ENCODE measurements at places on chromosomes 5 and 9.
A peak's percentile ranks its signal among the peaks of the same experiment; 100 is the strongest.

- peak; percentile 32 for DNase-seq
Measured at GRCh38 chr5:33608344-33609041, 167.7 kb downstream of the TARS1 start.

DNA sequence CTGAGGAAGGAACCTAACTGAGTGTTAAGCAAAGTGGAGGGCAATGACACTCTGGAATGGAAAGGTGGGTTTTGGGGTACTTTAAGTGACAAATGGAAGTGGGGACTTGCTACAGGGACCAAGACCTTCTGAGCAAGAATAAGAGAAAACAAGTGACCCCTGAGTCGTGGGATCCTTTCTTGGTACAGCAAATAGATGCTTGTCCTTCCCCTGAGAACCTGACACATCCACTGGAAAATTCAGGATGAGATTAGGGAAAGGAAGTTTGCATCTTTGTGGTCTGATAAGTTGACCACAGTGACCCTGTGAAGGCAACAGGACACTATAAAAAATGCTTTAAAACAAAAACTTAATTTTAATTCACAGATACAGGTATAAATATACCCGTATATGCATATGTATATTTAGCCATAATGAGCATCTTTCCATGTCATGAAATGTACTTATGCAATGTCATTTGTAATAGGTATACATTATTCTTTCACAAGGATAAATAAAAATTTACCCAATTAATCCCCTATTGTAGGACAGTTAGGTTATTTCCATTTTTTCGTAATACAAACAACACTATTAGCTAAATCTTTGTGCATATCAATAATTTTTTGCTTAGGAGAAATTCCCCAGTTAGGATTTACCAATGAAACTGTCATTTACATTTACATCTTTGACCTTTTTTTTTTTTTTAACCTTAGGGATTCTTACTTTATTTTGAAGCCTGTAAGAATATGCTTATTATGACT is 2.0 kb upstream of the IRF1 start:
- DNase-seq, result no peak

DNA sequence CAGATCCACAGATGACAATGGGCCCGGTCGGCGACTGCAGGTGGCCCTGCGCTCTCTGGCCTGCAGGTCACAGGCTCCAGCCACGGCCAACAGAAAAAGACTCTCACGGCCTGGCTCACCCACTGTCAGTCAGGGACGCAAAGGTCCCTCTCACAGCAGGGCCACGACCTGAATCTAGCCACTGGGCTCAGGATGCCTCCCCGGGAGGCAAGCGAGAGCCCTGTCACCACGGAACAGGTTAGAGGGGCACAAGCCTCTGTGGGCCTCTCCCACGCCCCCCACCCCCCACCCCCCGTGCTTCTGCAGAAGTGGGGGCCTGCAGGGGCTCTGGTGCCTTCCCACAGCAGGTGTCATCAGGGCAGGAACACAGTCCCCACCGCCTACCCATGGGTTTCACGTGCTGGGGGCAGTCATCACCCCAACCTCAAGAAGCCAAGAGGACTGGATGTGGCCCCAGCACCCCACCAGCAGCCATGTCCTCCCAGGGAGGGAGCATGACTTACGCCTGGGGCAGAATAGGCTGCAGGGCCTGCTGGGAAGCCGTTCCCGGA is 17.3 kb upstream of the EGFL7 start:
- no peak for DNase-seq

DNA sequence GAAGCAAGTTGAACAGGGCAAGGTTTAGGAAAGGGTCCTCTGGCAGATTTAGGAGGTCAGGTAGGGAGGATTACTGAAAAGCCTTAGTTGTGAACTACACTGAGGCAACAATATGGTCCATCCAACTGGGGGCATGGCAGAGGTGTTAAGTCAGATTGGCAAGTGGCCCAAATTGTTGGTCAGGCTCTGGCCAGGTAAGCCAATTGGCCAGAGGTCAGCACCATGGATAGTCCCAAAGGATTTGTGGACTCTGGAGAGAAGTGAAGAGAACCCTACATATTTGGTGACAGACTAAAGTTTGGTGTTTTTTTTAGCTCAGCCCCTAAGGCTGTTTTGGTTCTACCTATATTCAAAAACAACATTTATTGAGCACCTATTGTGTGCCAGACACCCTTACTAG is 39.1 kb upstream of the RASGRF2 start:
- no peak for DNase-seq

- DNase-seq, result no peak
Measured at GRCh38 chr9:82308836-82309235, 320.3 kb downstream of the SPATA31D1 start.

- no peak for DNase-seq
Measured at GRCh38 chr5:57366744-57367143, 115.9 kb downstream of the ACTBL2 start.

DNA sequence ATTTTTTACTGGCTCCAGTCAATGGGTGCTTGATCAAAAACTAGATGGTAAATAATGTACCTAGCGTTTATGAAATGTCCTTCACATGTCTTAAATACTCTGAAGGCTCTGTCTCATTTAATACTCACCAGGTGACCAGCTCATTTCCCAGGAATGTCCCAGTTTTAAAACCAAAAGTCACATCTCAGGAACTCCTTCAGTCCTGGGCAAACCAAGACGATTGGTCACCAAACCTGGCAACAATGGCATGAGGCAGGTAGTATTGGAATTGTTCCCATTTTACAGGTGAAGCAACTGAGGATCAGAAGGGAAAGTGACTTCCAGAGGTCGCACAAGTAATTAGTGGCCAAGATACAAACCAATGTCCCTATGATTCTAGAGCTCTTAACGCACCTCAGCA is 27.7 kb downstream of the SMIM23 start:
- no peak for DNase-seq

GRCh38 chr9:102309379-102309778 is 570.9 kb upstream of the GRIN3A start:
- no peak for DNase-seq

DNA sequence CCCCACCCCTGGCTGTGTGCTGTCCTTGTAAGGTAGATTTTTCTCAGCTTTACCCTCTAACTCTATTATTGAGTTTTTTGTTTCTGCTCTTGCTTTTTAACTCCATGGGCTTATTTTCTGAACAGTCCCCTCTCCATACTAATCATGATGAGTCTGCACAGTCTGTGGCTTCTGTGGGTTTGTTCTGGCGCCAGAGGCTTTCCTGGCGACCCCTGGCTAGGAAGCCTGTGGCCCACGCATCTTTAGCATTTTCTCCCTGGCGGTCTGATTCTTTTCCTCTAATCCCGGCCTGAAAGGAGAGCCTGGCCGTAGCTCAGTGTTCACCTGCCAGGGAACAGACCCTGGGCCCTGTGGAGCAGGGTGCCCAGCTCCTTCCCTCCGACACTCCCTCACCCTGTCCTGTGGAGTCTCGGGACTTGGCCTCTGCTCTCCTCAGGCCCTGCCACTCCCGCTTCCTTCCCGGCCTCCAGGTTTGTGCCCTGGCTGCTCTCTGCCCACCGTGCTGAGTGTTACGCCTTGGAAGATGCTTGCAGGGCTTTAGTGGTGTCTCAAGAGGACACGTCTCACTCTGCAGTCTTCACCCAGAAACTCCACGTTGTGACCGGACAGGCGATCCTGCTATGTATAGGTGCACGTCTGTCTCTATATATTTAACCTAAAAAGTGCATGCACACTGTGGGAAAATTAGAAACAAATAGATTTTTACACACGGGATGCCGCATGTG is 31.7 kb upstream of the LRRC14B start:
- peak; percentile 92 for DNase-seq

DNA sequence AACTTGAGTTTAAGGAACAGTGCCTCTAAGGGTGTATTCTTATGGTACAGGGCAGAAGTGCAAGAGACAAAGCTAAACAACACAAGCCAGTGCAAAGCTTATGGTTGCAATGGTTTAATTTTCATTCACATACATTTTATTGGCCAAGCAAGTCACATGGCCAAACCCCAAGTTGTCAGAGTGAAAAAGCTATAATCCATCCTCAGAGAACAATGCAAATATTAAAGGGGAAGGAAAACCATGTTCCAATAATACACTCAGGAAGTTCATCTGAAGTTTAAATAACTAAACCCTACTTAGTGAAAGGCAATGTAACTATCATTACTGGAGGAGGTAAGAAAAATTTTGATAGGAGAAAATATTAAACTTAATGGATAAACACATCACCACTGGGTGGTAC is 26.6 kb upstream of the TLR4 start:
- DNase-seq, result no peak

- no peak for DNase-seq
Measured at GRCh38 chr9:70011366-70011765, 32.3 kb upstream of the MAMDC2 start.

DNA sequence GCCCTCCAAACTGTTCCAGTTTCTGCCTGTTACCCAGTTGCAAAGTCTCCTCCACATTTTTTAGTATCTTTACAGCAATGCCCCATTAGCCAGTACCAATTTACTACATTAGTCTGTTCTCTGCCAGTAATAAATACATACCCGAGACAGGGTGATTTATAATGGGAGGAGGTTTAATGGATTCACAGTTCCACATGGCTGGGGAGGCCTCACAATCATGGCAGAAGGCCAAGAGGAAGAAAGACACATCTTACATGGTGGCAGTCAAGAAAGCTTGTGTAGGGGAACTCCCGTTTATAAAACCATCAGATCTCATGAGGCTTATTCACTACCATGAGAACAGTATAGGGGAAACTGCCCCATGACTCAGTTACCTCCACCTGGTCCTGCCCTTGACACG is 600.7 kb upstream of the CDH6 start:
- DNase-seq, result no peak

DNA sequence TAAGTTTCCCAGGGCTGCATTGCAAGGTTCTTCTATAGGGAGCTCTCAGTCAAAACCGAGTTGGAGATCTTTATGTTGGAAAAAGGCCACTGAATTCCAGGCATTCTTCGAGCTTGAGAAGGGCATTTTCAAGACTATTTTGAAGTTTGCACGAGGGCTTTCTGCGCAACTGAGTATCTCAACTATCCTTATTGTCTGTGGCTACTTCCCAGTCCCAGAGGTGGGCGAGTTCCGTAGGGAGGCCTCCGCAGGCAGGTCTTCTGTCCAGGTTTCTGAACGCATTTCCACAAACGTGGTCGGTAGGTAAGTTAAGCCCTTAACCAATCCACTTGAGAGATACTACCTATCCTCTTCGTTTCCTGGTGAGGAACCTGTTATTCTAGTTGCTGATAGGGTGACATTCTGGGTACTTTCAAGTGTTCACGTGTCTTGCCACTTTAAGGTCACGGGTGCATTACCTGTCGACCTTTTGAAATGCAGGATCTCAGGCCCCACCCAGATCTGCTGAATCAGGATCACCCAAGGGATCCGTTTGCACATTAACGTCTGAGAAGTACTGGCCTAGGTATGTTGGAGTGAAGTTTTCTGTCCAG is 51.4 kb upstream of the TJP2 start:
- DNase-seq, result peak; percentile 87

DNA sequence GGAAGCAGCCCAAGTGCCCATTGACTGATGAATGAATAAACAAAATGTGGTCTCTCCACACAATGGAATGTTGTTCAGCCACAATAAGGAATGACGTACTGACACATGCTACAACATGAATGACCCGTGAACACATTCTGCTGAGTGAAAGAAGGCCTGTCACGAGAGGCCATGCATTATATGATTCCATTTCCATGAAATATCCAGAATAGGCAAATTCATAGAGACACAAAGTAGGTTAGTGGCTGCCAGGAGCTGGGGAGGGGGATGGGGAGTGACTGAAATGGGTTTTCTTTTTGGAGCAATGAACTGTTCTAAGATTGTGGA is 41.4 kb downstream of the BICD2 start:
- DNase-seq, result peak; percentile 85

DNA sequence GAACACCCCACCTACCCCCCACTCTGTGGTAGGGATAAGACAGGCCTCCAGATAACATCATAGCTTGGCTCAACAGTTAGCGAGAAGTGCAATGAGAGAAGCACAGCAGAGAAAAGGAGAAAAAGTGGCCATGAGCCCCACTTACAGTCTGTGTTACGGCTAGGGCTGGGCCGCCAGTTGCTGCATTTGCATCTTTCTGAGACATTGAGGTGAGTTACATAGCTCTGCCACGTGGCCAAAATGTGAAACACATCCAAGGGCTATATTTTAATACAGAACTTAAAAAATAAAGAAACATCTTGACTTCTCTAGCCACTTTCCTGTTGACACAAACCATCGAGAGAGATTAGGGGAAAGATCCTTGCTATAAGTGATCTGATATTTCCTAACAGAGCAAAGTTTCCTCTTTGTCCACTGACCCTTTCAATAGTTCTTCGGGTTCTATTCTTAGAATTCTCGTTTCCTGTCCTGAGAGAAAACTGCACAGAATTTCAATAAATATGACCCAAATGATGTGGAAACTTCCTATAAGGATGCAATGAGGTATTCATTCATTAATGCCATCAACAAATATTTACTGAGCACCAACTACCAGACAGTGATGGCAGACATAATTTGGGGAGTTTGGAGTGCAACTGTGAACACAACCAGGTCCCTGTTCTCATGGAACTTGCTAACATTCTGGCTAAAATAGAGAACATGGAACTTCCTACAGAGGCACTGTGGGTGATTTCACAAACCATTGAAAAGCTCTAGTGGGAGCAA is 3.2 kb upstream of the TLE4 start:
- DNase-seq, result no peak

- no peak for DNase-seq
Measured at GRCh38 chr5:93916872-93917271, 175.5 kb upstream of the POU5F2 start.

DNA sequence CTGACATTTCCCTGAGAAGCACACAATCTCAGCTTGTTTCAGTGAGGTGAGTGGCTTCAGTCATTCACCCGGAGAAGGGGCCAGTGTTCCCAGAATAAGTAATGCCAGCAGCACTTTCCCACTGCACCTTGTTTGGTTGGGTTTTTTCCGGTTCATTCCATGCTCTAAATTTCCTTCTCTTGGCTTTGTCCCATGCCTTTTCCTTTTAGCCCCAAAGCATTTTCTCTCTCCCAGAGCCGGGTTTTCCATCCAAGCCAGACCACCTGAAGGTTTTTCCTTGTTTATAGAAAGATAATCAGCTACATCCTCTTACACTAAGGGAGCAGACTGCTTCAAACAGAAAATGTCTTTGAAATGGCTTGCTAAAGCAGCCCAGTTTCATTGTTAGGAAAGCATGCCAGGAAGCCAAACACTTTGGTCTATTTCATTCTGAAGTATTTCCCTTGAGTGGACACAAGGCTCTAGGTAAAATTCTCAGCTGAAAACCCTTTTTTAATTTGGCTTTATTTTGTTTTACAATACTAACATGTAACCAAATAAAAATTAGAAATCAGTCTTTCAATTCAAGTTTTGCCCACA is 501.6 kb downstream of the DTWD2 start:
- no peak for DNase-seq

DNA sequence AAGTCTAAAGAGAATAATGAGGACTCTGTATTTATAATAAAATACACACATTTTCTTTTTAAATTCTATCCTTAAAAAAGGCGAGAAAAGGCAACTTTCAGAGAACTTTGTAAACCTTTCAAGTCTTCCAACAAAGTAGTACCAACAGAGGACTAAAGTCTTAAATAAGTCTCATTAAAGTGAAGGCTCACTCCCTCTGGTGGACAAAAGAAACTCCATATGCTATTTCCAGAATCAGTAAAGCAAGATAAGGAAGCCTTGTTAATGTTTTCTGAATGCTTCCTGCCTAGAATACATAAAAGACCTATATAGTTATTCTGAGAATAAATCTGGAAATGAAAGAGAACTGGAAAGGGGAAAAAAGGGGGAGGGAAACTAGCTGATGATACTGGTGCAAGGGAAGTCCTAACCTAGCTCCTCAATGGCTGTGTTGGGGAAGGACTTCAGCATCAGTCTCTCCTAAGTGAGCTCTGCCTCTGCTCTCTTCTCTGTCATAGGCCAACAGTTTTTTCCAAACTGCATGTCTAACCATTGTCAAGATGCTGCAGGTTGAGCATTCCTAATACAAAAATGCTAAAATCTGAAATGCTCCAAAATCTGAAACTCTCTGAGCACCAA is 7.2 kb downstream of the HMGCS1 start:
- peak; percentile 59 for DNase-seq
